ENCODE measurements at places on chromosomes 2 and 18.
A peak's percentile ranks its signal among the peaks of the same experiment; 100 is the strongest.

DNA sequence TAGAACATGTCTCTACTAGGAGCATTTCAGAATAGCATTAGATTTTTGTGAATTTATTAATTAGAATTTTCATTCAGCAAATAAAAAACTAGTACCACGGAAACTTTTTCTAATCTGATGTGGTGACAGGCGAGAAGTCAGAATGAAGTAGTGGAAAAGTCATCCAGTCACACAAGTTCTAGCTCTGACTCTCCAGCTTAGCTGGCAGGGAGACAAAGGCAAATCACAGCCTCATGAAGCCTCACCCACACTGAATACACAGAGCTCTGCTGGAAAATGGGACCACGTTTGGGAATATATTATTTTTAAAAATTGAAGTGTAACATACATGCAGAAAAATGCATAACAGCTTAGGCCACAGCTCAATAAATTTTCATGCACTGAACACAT is 86.1 kb downstream of the L3MBTL4 start:
- no peak for DNase-seq

- no peak for DNase-seq
Measured at GRCh38 chr2:102010902-102011301, 19.1 kb downstream of the IL1R2 start.

DNA sequence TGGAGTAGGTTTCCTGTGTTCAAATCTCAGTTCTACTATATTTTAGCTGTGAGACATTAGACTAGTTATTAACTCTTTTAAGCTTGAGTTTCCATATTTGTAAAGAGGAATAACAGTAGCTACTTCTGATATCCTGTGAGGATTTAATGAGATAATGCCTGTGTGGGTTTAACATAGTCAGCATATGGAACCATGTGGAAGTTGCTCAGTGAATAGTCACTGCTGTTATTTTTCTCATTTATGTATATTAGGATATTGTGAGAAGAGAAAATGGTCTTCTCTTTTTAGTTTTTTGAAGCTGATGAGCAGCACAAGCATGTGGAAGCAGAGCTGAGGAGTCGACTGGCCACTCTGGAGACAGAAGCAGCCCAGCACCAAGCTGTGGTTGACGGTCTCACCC is 70.5 kb upstream of the STON1 start:
- no peak for DNase-seq

DNA sequence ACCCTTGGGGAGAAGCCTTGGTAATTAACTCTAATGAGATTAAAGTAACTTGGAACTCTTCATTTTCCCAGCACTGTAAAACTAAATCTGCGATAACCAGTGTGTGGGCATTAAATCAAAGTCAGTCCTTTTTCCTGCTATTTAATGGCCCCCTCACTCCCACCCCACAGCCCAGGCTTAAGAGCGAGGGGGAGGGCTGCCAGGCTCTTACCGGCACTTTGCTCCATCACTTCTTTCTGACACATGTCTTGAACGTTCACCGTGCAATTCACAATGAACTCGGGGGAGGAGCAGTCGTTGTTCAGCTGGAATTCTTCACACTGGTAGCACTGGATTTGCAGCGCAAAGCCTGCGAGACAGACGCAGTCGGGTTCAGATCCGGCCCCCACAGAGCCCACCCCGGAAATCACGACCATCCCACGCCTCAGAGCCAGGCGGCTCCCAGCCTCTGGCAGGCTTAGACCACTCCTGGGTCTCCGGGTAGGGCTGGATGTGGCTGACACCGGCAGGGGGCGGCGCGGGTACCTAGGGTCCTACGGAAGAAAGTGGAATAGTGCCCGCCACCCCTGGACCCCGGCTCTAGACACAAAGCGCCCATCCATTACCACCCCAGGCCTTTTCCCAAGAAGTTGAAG is 1.7 kb downstream of the LYPD1 start:
- no peak for DNase-seq

DNA sequence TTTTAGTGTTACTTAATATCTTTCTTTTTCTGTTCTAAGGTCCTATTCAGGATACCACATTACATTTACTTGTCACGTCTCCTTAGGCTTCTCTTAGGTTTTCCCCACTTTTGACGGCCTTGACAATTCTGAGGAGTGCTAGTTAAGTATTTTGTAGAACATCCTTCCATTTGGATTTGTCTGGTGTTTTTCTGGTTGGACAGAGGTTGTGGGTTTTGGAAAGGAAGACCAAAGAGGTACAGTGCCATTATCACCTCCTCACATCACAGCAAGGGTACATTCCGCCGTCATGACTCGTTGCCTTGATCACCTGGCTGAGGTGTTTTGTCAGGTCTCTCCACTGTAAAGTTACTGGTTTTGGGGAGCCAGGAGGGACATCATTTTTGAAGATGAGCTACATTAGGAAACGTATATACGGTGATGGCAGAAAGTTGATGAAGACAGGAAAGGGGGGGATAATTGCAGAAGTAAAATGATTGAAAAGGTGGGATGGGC is 88.4 kb upstream of the TMEM247 start:
- DNase-seq = no peak

DNA sequence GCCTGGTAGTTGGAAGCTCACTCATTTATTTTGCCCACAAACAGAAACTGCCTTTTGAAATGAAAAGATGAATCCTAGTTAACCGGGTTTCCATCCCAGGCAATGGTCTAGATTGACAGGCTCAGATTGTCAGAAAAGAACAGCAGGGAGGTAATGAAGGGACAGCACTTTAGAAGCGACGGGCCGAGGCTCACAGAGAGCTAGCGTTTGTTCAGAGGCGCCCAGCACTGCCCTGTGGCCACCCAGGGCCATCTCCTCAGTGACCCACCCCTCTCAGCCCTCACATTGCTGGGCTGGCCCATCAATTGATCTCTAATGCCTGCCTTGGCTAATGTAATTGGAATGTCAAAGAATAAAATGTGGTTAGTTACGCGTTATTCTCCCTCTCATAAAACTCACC is 304.8 kb downstream of the CDCA7 start:
- no peak for DNase-seq

DNA sequence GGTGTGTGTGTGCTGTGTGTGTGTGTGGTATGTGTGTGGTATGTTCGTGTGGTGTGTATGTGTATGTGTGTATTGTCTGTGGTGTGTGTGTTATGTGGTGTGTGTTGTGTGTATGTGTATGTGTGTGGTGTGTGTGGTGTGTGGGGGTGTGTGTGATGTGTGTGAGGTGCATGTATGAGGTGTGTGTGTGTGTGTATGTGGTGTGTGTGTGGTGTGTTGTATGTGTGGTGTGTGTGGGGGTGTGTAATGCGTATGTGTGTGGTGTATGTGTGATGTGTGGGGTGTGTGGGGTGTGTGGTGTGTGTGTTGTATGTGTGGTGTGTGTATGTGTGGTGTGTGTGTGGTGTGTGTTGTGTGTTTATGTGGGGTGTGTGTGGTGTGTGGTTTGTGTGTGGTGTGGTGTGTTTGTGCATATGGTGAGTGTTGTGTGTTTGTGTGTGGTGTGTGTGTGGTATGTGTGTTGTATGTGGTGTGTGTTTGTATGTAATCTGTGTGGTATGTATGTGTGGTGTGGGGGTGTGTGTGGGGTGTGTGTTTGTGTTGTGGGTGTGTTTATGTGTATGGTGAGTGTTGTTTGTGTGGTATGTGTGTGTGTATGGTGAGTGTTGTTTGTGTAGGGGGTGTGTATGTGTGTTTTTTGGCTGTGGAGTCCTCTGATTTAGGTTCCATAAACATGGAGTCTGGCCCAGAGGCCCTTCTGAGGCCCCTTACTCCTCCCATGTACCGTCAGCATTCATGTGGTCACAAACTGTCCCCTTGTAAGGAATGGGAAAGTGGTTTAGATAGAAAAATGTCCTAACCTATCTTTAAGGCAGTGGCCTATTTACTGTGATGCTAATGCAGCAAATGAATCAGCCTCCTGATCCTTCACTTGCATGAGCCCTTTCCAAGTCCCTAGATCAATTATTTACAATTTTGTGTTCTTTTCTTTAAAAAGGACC is 116.0 kb downstream of the ALPK2 start:
- DNase-seq = no peak

DNA sequence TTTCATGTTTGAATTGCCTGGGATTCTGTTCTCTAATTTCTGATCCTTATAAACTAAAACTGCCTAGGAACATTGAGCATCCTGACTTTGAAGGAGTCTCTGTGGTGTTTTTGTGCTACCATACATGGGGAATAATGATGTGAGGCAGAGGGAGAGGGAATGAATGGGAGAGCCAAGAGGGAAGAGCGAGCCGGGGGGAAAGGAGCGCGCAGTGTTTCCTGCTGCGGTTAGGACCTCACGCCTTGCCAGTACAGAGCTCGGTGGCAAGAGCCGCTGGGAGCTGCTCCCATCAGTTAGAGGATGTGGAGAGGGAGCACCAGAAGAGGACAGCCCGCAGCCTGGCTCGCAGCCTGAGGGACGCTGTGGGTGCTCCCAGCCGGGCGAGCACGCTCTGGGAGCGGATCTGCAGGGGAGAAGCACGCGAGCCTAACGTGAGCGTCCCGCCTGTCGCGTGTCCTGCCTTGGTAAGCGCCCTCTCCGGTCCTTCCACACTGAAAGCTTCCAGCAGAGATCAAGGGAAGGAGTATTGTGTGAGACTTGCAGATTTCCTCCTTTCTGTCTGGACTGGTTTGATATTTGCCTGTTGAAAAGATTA is 114.7 kb downstream of the FAM210A start:
- DNase-seq = no peak

- DNase-seq = no peak
Measured at GRCh38 chr2:6958616-6959235, 41.5 kb downstream of the RNF144A start.

GRCh38 chr2:9763356-9764152 is 79.7 kb upstream of the TAF1B start:
- no peak for DNase-seq

GRCh38 chr2:19669126-19669525 is 232.7 kb downstream of the TTC32 start:
- no peak for DNase-seq

GRCh38 chr18:22711192-22711685 is 221.9 kb upstream of the RBBP8 start:
- no peak for DNase-seq

DNA sequence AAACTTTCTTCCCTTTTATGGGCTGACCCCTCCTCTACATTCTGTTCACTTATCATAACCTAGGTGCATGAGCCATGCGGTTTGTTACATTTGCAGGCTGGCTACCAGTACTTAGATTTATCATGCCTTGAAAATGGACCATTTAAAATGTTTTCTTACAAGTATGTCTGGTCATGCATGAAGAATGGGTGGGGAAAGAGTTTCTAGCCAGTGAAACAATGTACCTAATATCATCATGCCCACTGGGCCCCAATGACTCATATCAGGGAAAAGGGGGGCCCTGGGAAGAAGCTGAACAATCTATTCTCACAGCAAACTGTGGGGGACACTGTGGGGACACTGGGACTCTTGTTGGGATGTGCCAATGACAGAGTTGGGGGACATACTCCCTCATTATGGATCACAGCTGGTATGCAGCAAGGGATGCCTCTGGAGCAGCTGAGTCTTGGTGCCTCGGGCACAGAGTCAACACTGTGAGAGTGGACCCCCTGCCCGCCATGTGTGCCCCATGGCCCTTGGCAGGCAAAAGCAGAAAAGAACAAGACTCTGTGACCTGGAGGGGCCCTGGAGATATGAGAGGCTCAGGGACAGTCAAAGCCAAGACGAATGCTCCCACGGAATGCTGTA is 156.3 kb downstream of the ZNF516 start:
- DNase-seq = no peak

DNA sequence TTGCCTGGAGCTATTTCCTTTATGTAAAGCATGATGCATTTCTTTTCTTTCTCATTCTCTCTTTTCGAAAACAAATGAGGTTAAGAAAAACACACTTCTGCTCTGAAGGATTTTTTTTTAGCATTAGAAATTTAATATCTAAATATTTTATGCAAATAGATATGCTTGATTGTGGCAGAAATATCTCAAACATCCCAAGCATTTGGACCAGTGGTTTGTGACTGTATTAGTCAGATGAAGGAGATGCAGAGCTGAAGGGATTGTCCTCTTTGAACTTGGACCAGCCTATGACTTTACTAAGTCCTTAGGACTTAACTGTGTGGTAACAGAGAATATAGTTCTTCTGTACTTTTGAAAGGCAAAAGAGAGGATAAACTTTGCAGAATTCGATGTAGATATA is 335.9 kb upstream of the NT5C1B start:
- no peak for DNase-seq

GRCh38 chr2:37349231-37349860 is 4.9 kb downstream of the QPCT start:
- no peak for DNase-seq

DNA sequence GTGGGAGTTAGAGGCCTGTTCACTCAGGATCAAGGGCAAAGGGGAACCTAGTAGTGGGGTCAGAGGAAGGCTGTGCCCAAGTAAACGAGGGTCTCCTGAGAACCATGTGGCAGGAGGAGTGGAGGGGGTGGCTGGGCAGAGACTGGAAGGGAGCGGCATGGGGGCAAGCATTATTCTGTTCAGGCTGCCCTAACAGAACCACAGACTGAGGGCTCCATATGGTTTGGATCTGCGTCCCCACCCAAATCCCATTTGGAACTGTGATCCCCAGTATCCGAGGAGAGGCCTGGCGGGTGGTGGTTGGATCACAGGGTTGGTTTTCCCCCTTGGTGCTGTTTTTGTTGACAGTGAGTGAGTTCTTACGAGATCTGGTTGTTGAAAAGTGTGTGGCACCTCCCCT is 287.0 kb downstream of the PHLPP1 start:
- DNase-seq = no peak

GRCh38 chr2:164688896-164689419 is 67.7 kb upstream of the GRB14 start:
- no peak for DNase-seq

DNA sequence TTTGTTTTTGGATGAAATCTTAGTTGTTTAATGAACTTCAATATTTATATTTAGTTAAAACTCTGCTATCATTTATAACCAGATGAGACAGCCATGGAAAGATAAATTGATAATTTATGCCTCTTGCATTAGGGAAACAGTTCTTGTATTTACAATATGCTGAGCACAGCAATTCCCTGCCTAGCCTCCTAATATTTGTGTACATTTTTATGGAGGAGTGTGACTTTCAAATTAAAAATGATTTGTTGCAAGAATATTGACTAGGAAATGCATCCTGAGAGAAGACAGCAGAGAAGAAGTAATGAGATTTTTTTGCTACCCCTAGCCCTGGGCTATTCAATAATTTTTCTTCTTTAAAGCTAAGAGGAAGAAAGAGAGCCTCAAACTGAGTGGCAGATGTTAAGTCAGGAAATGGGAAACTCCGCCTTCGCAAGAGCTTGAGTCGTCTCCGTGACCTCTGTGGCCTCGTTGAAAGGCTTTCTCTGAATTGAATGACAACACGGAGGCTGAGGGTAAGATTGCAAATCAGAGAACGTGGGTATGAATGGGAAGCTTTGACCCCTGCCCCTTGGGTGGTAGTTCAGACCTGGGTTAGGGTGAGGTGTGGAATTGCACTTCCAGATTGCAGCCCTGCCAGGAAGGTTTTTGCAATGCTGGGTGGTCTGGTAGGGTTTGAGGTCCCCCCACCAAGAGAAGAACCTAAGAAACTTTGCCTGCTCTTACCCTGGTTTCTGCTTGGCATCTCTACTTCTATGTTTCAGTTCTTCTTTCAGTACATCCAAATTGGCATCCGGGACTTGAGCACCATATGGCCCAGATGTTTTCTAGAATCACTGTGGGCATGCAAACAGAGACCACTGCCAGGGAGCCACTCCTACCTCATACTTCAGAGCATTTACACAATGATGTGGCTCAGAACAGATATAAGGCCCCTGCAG is 210.3 kb upstream of the RBMS1 start:
- DNase-seq = peak; percentile 33

Data from CD4-positive, alpha-beta T cell treated with Interleukin-6 at 100 ng/mL for 8 hours (primary cell).